NCI-H2029 (cell line): ENCODE measurements at places on chromosomes 16 and 17.

- DNase-seq = no peak
Measured at GRCh38 chr17:79459003-79459655, 151.7 kb downstream of the RBFOX3 start.

DNA sequence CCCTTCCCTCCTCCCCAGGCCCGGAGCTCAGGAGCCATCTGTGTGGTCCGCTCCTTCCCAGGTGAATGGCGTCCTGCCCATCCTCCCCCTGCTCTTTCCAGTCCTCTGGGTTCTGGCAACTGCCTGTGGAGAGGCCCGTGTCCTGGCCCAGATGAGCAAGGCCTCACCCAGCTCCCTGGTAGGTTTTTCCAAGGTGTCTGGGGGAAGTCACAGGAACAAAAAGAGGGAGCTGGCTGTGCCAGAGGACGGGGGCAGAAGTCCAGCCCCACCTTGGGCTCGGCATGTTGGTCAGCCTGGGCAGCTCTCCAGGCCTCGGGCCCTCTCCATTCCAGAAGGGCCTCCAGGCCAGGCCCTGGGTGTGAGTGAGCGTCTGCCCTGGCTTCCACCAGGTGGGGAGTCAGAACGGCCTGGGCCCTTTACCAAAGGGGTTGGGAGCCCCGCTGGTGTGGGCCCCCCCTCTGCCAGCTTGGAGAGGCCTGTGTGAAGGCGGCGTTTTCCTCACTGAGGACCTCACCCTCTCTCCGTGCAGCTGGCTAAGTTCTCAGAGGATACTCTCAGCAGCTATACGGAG lies 25.1 kb downstream of the CASKIN2 start:
- DNase-seq = no peak

- no peak for DNase-seq
Measured at GRCh38 chr17:69143151-69143550, 1.5 kb upstream of the ABCA6 start.

- peak; percentile 37 for DNase-seq
Measured at GRCh38 chr17:27341041-27341471, 47.1 kb downstream of the WSB1 start.

- DNase-seq = peak; percentile 13
Measured at GRCh38 chr16:2919511-2920255, 8.0 kb downstream of the FLYWCH1 start.

DNA sequence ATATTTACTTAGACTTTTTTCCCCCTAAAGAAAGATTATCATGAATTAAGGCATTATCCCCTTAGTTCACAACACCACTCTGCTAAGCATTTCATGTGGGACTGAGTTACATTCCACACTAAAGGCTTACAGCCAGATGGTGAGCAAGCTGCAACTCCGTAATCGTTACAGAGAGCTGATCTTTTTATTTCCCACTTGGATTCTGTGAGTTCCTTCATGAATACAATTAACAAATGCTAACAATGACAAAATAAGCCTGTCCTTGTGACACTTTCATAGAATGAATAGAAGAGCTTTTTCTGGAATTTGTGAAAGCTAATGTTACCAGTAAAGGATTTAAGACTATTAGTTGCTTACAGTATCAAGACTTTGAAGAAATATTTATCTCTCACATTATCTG lies 8.7 kb downstream of the OGFOD1 start:
- no peak for DNase-seq
